Activated gamma-delta T cell treated with anti-CD3 and anti-CD28 coated beads, Interleukin-2, amount 50 U/mL, for 16 hours (primary cell): ENCODE measurements at places on chromosomes 7 and 10.

DNA sequence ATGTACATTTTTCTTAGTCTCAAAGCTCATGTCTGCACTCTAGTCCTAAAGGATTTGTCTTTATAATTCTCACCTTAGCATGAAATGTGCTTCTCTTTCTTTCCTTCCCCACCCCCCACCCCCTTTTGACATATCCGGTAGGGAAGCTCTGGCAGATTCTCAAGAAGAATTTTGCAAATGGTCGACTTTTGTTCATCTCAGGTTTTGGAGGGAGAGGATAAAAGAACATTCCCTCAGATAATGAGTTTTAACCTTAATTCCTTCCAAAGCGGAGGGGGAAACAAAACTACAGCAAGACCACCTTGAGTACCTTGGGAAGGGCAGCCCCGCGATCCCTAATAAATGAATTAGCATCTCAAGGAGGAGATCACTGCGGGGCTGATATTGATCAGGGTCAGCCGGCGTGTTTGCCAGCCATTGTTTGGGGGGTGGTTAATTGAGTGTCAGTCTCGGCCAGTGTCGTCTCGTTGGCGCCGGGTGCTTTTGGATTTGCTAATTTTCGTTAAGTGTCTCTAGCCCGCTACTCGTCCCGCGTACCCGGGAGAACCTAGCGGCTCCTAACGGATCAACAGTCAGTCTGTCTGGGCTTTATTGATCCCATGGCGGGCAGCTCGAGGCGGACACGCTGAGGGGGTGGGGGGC lies 874 bp upstream of the BAMBI start:
- no peak for DNase-seq

DNA sequence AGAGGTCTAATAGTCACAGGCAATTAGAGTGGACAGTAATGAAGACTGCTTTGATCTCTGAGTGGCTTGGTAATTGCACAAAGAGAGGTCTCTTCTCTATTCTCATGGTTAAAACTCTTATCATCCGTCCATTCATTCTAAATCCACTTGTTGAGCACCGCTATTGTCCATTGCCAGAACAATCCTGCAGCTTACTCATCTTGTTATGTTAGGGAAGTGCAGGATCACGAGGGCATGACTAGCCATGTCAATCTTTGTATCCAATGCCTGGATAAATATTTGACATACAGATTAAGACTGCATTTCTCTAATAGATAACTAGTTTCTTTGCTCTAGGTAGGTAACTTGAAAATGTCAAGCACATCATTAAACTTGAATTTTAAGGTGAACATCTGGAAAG lies 14.9 kb downstream of the SFTPD start:
- no peak for DNase-seq

DNA sequence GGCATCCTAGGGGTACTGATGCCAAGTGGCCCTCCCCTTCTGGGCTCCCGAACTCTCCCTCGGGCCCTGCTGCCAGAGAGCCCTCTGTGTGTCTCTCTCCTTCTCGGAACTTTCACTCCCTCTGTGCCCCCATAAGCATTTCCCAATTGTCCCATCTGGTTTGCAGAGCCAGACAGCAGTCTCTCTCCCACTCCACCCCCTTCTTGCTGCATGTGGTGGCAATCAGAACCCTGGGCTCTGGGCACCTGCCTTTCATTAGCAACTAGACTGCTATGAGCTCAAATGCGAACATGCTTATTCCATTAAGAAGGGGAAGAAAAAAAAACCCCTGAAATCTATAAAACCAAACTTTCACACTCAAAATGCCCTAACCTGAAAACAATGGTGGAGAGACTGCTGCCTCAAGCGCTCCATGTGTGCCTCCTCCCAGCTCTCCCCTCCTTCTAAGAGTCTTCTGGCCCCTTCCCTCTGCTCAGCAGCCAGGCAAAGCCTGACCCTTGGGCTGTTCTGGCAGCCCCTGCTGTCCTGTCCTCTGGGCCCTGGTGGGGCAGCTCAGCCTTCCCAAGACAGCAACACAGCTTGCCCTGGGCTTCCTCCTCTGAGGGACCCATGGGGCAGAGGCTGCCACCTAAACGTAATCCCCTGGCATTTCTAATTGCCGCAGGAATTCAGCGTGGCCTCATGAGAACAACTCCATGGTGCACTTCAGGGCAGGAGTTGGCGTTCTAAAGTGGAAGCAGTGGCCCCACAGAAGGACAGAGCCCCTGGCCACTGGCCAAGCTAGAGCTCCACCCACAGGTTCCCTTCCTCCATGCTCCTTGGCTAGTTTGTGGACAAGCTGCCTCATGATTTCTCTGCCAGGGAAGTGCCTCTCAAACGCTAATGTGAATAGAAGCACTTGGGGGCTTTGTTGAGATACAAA lies 415.4 kb downstream of the PLXNA4 start:
- DNase-seq: no peak

GRCh38 chr7:45919231-45919784 lies 1.8 kb downstream of the IGFBP3 start:
- no peak for DNase-seq

DNA sequence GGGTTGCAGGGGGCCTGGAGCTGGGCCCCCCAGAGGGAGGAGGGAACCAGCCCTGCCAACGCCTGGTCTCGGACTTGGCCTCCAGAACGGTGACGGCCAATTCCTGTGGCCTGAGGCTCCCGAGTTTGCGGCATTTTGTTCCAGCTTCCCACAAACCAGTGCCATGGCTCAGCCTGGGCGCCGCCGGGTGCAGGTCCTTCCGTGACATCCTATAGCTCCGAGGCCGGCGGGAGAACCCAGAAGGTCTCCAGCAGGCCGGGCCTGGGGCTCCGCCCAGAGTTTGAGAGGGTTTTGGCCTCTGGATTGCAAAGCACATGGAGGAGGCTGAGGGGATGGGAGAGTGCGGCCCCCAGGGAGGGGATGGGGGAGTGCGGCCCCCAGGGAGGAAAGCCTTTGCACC lies 92.6 kb downstream of the UNCX start:
- no peak for DNase-seq

DNA sequence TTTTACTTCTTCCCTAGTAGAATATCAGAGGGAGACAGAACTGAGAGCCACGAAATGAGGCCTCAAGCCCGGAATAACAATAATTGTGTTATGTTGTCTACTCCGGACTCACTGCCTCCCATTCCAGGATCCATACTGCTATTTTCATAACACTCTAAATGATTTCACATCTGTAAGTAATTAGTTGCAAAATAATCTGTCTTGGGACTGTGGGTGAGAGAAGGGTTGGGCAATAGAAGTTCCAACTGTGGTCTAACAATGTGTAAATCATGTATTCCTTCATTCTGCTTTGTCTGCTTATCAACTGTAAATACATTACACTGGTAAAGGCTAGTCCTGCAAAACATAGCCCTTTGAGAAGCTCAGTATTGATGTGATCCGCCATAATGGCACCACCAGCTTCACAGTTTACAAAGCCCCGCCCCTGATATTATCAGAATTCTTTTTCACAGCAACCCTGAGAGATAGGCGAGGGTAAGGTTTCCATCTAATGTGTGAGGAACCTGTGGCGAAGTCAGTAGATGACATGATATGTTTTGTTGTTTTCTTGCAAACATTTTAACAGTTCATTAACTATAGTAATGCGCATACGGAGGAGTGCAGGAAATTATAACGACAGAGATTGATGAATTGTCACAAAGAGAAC lies 265.7 kb upstream of the BMPER start:
- no peak for DNase-seq

DNA sequence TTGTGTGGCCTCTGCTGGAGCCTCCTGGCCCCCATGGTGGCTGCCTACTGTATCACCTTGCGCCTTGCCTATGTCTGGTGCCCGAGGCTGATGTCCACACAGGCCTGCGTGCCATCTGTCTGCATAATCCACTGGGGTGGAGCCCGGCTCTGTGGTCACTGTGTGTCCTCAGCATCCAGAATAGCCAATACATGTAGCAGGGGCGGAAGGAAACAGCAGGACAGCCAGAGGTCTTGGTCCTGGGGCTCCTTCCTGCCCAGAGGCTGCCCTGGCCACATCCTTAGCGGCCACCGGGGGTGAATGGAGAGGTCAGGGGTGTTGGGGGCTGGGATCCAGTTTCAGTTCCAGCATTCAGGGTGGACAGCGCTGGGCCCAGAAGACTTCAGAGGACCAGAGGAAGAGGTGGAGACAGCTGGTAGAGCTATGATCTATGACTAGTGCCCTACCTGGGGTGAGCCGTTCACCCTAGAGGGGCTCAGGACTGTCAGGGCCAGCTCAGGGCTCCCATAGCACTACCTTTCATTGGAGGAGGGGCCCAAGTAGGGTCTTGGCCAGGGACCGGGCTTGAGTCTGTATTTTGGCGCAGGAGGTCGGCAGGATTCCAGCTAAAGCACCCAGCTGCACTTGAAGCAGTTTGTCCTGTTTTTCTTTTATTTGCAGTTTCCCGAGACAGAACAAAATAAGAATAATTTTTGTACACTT lies 15.9 kb downstream of the YKT6 start:
- DNase-seq: no peak
